ENCODE measurements at places on chromosomes 4 and X. TPM values are rescaled to one million over a fixed set of nuclear protein-coding genes. Genes with fewer than 3 reads are reported as not detected.

PAGE5 gene
- not detected for total RNA-seq

IL2RG gene
- not detected for total RNA-seq

DNA sequence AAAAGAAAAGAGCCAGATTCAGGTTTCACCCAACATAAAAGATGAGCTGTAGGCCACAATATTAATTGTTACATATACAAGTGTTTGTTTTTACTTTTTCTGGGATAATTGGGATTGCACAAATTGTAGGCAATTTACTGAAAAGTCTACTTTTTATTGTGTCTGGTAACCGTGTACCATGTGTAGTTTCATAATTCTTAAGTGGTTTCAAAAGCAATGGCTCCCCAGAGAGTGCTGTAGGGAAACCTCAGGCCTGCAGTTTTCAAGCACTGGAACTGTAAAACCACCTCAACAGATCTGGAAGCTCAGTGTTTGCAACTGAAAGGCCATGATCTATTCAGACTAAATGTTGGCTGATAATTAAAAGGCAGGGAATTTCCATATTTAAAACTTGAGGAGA is 53.9 kb upstream of the MMAA start:
- no peak for DNase-seq

DNA sequence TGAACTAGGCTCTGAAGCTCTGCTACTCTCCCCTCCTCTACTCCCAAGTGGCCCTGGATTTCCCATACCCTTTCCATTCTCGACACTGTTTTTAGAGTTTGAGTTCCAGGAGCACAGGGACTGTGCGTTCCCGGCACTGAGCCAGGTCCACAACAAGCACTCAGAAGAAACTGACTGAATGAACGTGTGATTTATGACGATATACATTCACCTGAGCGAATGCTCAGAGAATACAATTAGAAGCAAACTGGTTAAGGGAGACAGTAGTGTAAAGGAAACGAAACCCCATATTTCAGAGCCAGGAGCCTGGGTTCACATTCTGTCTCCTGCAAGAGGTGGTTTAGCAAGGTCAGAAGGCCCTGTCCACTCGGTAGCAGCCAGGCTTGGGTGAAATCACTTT is 1.4 kb upstream of the KIAA0232 start:
- no peak for DNase-seq

GRCh38 chr4:165364452-165365080 is 14.2 kb upstream of the CPE start:
- DNase-seq: no peak

Data from chondrocyte (in vitro differentiated cells).